Non-pigmented ciliary epithelial cell (primary cell): ENCODE measurements at places on chromosomes 3 and 15.
A peak's percentile ranks its signal among the peaks of the same experiment; 100 is the strongest.

GRCh38 chr15:87620393-87620792 is 636.1 kb downstream of the NTRK3 start:
- DNase-seq: no peak

DNA sequence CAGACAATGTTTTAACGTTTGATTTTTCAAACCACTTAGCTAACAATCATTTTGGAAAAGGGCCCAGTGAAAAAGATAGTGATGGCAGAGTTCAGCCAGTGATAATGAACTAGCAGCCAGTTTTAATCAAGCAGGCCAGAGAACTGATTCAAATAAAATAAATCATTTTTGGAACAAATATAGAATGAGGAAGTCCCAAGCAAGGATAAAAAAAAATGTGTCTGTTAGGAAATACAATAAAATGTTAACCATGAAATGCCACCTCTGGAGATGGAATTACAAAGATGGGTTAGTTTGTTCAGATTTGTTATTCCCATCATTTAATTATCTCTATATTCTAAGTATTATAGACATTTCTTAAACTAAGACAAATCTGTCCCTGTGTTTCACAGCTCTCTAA is 1.1 kb downstream of the HERC1 start:
- no peak for DNase-seq

DNA sequence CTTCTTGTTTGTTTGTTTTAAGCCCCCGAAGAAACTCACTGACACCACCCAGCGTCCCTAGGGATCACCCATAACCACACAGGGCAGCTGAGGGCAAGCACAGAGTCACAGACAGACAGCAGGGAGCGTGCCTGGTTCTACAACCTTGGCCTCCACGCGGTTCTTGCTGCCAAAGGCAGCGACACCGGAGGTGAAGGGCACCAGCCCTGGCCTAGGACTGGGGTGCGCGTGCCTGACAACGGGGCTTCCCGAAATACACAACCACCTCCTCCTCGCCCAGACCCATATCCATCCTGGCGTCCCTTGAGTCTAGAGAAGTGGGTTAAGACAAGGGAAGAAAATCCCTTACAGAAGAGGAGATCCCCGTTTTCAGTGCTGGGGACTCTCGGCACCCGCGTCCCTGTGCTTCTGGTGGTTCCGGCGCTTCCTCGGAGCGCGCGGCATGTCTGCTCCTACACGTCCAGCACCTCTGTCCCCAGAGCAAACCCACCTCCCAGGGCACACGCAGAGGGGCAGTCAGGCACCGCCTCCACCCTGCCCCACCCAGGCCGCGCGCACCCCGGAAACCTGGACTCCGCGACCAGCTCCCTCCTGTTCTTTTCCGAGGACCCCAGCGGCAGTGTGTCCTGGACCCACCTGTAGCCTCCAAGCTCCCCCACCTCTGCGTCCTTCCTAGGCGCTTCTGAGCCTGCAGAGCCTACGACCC is 911 bp downstream of the RFTN1 start:
- no peak for DNase-seq

DNA sequence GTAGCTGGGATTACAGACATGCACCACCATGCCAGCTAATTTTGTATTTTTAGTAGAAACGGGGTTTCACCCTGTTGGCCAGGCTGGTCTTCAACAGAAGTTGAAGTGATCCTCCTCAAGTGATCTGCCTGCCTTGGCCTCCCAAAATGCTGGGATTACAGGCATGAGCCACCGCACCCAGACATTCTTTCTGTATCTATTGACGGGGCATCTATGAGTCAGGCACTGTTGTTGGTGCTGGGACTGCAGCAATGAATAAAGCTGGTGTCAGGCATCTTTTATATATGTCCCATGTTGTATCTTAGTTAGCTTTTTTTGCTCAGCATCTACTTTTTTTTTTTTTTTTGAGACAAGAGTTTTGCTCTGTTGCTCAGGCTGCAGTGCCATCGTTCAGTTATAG is 47.6 kb upstream of the ULK4 start:
- no peak for DNase-seq

DNA sequence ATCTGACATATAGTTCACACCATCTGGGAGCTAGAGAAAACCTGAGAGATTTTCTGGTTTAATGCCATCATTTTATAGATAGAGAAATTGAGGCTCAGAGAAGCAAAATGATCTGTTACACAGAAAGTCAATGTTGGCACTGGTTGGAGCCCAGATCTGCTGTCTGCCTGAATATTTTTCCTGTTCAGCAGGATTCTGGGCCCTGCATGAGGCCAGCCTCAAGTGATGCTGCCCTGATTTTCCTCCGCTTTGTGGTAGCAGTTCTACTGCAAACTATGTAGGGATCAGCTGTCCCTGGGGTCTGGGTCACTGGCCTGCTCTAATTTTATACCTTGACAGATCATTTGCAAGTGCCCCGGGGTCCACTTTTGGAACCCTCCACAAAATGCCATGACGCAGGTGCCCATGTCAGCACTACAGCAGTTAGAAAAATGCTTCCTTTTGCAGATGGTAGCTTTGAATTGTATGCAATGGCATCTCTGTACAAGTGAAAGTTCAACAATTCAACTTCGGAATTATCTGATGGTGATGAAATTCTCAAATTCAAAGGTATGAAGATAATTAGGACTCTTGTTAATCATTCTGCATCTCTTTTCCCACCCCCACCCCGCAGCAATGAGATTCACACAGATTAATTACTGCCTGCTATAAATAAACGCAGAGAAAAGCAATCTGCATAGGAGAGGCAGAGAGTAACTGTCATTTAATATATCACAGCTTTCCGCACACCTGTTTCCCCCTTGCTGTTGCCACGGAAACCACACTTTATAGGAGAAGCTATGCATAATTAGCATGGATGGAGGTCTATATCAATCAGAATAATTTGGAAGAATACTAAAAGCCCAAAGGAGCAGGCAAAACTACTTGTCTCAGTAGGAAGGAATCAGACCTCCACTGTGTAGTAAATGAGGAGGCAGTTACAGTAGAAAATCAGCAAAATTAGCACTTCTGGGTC is 222.6 kb downstream of the PDCD6IP start:
- DNase-seq: no peak

GRCh38 chr15:75693501-75694240 is 19.0 kb downstream of the CSPG4 start:
- DNase-seq: no peak

DNA sequence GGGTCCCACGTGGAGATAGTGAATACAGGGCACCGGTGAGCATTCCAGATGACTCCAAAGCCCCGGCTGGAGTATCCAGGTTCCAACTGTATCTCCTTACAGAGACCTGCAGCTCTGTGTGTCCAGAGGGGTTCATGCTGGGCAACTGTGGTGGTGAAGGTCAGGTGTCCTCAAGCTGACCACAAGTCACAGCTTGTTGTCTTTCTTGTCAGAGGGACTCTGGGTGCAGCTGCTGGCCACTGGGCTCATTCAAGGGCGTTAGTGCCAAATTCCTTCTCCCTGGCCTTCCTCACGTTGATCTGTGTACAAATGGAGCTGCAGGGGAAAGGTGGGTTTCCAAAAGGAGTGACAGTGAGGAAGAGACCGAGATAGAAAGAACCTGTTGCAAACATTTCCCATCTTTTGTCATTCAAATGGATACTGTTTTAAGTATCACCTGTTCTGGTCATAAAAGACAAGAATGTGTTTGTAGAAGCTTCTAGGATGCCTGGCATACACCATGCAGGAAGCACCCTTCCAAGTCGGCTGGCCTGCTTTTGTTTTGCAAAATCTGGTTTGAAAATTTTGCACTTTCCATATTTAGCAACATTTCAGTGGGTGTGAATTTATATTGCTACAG is 52.5 kb downstream of the CEMIP start:
- DNase-seq: no peak

DNA sequence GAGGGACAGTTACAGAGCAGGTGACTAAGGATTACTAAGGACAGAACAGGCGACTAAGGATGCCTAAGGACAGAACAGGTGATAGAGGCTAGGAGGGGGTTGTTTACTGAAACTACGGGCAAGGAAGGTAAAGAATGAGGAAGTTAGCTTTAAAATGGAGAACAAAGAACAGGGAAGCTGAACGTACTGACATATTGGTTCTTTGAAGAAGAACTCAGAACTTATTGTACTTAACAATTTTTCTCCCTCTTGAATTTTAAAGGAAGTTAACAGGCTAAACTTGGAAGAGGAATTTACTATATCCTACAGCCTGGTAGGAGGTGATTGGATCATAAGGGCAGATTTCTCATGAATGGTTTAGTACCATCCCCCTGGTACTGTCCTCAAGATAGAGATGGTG is 290.2 kb downstream of the SHQ1 start:
- DNase-seq: no peak

- DNase-seq: no peak
Measured at GRCh38 chr15:81176291-81176893, 20.3 kb upstream of the IL16 start.

DNA sequence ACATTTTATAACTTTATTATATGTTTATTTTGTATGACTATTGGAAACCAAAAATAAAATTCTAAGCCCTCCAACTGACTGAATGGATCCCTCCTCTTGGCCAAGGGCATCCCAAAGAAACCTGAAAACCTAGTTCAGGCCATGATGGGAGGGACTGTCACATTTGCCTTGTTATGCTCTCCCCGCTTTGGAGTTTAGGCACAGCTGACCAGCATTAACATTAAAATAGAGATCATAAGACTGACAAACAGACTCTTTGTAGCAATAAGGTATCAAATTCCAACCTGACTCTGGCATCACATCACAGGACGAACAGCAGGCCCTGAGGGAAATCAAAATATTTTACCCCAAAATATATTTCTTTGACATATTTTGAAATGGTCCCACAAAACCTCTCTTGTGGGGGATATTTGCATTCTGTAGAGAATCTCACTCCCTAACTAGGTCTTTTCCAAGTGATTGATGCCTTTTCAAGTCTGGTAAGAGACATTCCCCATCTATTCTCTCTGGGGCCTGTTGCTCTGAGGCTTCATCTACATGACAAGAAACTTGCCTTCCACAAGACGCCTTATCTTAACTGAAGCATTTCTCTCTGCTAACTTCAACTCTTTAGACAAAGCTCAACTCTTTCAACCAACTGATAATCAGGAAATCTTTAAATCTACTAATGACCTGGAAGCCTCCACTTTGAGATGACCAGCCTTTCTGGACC is 81.8 kb upstream of the PRR23E start:
- no peak for DNase-seq

DNA sequence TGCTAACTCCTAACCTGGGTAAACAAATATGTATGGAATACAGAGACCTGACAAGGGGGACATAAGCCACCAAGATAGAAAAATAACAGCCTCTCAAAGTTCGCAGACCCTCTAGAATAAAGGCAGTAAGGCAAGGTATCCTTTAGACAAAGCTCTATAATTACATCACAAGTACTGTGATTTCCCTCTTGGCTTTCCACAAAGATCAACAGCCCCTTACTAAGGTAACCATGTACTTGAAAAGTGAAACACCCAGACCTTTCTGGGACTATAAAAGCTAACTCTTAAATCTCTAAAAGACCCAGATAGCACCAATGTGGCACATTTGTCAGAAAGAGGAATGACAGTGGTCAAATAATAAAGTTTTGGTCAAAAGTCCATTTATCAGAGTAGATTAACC is 51.9 kb downstream of the TBL1XR1 start:
- no peak for DNase-seq

- peak; percentile 4 for DNase-seq
Measured at GRCh38 chr3:45929042-45929679, 14.1 kb upstream of the CXCR6 start.

- DNase-seq: no peak
Measured at GRCh38 chr3:71705681-71706080, 19.5 kb downstream of the EIF4E3 start.

DNA sequence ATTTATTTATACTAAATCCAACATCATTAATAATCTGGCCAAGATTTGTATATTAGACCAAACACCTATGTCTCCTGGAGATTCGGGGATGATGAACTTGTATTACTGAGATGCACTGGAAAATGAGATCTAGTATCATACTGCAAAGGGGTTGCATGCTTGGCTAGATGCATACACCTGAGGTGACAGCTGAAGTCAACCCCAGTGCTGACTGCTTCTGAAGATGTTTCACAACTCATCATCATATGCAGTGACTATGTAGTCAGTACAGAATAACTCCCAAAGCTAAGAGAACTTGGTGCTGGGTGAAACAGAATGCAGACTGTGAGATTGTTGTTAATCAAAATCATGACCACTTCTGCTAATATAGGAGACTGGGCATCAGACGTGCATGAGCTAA is 1114.2 kb downstream of the NSUN3 start:
- no peak for DNase-seq

- no peak for DNase-seq
Measured at GRCh38 chr15:81930582-81931369, 115.0 kb downstream of the MEX3B start.

DNA sequence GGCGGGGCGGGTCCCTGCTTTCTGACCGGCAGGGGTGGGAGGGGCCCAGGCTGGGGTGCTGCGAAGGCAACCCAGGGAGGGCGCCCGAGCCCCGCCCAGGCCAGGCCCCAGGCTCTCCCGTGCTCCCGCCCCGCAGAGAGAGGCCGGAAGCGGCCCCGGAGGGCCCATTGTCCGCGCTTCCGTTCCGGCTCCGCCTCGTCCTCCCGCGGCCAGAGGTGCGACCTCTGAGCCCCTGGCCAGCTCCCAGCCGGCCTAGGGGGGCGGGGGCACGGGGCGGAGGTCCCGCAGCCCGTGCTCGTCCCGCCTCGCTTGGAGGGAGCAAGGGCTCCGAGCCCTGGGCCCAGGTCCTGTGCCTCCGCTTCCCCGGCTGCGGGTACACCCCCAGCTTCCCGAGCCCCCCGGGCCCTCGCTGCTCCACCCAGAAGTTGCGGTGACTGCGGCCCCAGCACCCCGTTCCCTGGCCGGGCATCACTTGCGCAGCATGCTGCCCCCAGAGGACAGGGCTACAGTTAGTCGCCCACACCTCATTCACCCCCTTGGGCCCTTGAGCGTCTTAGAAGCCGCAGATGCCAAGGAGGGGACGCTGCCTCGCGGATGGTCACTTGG is 20.4 kb upstream of the PLXND1 start:
- no peak for DNase-seq

DNA sequence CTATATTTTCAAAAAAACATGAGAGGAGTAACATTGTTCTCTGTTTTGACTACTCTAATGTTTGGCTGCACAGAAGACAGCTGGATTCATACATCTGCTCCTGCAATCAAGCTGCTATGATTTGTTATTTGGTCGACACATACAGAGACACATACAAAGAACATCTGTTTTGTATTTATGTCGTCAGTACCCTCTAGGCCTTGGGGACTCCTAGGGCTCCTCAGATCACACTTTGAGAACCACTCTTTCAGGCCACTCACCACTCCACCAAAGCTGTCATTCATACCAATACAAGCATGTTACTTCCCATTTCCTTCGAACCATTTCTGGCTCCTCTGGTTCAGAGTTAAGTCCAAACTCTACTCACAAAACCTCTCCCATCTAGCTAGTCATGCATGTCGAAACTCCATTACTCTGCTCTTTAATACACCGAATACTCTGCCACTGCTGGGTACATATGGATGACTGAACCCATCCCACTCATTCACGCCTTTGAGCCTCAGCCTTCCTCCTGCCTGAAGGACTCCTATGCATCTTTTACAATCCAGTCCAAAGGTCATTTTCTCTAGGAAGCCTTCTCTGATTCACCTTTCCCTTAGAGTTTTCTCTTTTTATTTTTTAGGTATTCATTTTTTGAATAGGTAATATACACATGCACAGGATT is 102.9 kb upstream of the ARHGEF3 start:
- DNase-seq: no peak
